ENCODE measurements at places on chromosomes 11 and 22.
A peak's percentile ranks its signal among the peaks of the same experiment; 100 is the strongest.

DNA sequence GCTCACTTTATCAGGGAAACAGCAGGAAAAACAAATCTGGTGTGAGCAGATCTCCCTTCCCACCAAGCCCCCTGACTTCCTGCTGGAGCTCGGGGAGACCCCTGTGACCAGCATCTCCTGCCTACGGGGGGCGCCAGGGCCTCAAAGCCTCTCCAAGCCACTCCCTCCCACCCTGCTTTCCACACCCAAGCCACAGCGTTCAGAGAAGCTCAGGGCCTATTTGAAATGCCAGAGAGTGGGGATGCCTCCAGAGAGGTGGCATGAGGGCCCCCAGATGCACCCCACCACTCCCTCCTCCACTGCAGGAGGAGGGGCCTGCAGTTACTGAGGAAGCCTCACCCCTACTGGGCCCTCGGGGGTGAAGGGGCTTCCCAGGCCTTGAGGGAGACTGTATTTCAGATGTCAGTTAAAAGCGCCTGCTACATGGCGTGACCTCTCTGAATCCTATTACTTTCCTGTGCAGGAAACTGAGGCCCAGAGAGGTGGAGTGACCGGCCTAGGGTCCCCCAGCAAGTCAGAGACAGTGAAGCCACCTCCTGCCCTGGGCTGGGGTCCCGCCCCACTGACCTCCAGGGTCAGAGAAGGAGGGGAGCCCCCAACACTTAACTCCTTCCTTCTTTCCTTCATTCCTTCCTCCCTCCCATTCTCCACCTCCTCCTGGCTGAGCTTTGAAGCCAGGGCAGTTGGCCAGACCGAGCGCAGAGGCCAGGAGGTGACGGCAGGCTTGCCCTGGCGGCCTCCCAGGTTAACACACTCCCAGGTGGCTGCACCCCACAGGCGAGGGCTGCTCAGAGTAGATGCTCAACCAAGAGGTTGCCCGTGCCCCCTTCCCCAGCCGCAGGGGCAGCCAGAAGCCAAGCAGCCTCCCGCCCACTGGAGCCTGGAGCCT is 6.0 kb upstream of the CDKN1C start:
- DNase-seq = no peak

DNA sequence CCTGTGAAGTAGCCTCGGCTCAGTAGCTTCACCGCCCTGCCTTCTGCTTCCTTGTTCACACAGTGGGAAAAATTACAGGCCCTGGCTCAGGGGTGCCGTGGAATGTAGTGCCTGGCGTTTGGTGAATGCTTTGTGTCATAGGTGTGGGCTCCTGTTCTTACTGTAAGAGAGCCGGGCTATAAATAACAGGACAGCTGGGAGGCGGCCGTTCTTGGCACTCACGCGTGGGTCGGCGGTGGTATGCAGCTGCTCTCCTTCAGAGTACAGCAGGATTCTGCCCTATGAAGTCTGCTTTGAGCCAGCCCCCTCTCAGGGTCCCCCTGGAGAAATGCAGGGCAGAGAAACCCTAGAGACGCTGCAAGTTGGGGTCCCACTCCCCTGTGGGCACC is 84.2 kb downstream of the CTTN start:
- DNase-seq = no peak

GRCh38 chr11:43737201-43737590 is 56.7 kb downstream of the HSD17B12 start:
- DNase-seq = no peak

GRCh38 chr22:19886605-19887255 is 32.1 kb upstream of the GNB1L start:
- DNase-seq = no peak

DNA sequence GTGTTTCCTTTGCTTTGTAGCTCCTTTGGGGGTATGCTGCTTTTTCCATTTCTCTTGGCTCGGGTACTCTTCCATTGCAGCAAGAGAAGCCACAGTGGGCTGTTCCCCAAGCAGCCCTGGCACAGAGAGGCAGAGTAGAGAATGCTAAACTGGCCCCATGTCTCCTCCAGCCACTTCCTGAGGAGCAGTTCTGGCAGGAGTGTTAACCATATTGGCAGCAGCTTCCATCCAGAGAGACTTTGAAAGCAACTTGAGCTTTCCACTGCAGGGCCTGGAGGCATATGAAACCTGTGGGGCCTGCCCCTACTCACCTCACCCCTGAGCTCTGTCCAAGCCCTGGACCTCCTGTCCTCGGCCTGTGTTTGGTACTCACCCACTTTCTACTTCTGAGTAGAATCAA is 61.8 kb downstream of the ALX4 start:
- DNase-seq = no peak

DNA sequence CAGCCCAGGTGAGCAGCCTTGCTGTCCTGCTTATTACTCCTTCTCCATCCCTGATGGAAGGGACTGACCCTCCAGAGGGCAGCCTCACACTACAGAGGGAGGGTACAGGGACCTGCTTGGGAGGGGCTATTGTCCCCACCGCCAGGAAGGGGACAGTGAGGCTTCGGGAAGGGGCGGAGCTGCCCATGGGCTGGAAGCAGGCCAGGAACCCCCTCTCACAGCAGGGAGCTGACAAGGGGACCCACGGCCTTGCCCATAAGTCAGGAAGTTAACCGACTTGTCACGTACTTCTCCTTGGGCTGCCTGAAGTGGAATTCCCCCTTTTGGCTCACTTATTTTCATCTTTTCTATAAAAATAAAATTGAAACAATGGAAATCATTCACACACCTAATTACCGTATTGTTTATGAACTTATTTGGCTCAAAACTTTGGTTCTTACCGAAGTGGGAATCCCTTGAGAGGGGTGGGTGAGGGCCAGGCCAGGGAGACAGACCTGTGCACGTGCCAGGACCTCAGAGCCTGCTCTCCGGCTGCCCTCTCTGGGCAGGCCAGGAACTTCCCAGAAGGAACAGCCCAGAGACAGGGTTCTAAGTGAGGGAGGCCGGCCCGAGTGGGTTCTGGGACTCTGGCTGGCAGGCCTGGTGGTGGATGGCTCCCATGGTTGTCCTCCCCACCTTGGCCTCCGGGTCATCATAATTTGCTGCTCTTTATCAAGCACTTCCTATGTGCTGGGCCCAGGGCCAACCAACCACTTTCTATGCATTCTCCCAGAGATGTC is 5.8 kb downstream of the MGAT3 start:
- peak; percentile 61 for DNase-seq

DNA sequence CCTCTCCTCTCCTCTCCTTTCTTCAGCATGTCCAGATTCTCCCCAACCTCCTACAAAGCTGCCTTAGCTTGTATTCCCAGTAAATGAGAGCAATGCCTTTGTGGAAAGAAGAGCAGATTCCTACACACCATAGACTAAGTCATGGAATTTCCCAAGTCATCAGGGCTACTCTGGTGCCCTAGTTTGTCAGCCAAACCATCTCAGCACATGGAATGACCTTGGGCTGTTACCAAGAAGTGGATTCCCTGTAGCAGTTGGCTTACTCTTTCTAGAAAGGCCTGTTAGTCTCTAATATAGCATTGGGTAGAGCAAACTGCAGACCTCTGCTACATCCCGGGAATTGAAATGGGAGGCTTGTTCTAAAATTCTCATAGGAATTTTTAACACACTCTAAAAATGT is 108.9 kb upstream of the OLFML1 start:
- DNase-seq = no peak

DNA sequence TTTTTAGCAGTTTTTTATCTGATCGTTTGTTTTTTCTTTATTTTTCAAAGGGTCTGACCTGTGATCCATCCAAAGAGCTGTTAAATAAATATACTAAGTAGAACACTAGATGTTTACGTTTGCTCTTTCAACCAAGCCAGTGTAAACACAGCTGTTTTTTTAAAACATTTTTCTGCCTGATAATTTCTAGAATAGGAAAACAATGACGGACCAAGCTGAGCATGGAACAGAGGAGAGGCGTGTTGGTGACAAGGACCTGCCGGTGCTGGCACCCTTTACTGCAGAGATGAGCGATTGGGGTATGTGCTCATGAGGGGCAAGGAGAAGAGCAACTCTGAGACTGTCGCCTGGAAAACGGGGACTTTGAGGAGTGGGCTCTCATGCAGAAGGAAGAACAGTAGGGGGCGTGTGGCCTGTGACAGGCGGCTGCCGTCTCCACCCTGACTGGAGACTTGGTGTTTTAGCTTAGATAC is 28.6 kb upstream of the PANX2 start:
- DNase-seq = no peak

GRCh38 chr22:48579043-48579927 is 1248.4 kb downstream of the BRD1 start:
- no peak for DNase-seq
